ENCODE measurements at places on chromosomes 6 and 20.

DNA sequence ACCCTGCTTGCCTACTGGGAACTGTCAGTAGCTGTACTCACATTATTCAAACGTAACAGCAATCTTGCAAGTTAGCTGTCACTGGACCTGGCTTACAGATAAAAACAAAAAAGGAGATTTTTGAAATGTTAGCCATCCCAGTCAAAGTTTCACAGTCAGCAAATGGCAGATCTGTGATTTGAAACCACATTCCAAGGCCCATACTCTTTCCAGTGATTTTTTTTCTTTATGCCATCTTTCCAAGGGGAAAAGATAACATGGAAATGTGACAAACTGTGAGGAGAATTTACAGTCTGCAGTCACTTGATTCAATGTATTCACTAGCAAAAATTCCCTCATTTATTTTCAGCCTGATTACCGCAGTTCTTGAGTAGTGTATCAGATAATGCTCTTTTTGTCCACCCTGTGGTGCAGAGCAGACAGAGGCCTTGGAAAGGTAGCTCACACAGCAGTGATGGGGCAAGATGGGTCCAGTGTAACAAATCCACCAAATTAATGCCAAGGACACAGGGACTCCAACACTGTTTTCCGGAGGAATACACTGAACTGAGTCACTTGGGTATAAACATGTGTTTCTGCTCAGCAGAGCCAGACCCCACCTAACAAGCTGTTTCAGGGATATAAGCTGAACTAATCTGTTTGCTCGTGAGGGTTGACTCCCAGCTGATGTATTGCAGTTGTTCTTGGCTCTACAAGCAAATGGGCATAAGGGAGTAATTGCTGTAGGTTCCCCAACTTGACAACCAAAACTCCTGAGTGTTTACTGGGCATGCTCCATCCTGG lies 49.9 kb upstream of the ADGRF1 start:
- no peak for DNase-seq

DNA sequence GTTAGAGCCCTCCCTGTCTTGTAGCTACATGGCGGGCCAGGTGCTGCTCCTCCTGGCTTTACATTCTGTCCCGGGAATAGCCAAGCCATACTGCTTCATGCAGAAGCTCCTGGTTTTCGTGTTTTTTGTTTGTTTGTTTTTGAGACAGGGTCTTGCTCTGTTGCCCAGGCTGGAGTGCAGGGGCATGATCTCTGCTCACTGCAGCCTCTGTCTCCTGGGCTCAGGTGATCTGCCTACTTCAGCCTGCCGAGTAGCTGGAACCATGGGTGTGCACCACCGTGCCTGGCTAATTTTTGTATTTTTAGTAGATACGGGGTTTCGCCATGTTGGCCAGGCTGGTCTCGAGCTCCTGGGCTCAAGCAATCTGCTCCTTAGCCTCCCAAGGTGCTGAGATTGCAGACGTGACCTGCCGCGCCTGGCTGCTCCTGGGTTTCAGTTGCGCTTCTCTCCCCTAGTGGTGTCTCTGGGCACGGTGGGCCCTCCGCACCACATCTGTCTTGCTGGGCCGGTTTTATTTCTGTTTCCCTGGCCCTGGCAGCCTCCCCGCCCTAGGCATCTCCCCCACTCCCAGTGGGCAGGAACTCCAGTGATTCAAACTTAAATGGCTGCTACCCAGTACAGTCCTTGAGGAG lies 12.9 kb downstream of the CDYL start:
- no peak for DNase-seq

GRCh38 chr20:37640600-37641561 lies 52.9 kb upstream of the CTNNBL1 start:
- DNase-seq = no peak

DNA sequence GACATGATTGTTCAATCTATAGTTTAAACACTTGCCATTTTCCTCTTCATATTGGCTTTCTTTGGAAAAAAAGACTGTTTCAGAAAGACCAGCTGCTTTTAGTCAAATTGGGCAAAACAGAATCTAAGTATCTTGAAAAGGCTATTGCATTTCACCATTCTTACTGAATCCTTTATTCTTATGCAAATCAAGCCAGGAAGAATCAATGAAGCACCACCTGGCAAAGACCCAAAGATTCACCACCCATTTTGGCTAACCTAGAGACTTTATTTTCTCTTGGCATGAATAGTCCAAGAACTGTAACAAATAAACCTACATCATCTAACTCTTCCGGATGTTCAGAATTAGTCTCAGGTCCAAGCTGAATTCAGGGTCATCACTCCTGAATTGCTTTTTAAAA lies 71.3 kb upstream of the EYA4 start:
- DNase-seq = no peak

DNA sequence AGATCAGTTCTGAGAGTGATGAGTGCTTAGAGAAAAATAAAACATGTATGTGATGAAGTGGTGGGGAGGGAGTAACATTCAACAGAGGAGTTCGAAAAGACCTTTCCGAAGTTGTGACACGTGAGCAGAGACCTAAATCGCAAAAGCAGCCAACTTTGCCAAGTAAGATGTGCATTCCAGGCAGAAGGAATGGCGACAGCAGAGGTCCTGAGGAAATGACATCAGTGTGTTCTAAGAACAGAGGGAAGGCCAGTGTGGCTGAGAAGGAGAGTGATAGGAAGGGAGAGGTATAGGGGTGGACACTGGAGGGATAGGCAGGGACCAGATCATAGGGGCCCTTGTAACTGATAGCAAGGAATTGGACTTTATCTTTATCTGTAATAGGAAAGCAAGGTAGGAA lies 51.3 kb downstream of the ADAT2 start:
- no peak for DNase-seq

- no peak for DNase-seq
Observed at GRCh38 chr6:42551217-42551616, 12.6 kb upstream of the UBR2 start.

GRCh38 chr6:88378639-88379038 lies 212.5 kb upstream of the CNR1 start:
- DNase-seq = no peak

GRCh38 chr20:50429412-50429811 lies 80.8 kb upstream of the PTPN1 start:
- no peak for DNase-seq

DNA sequence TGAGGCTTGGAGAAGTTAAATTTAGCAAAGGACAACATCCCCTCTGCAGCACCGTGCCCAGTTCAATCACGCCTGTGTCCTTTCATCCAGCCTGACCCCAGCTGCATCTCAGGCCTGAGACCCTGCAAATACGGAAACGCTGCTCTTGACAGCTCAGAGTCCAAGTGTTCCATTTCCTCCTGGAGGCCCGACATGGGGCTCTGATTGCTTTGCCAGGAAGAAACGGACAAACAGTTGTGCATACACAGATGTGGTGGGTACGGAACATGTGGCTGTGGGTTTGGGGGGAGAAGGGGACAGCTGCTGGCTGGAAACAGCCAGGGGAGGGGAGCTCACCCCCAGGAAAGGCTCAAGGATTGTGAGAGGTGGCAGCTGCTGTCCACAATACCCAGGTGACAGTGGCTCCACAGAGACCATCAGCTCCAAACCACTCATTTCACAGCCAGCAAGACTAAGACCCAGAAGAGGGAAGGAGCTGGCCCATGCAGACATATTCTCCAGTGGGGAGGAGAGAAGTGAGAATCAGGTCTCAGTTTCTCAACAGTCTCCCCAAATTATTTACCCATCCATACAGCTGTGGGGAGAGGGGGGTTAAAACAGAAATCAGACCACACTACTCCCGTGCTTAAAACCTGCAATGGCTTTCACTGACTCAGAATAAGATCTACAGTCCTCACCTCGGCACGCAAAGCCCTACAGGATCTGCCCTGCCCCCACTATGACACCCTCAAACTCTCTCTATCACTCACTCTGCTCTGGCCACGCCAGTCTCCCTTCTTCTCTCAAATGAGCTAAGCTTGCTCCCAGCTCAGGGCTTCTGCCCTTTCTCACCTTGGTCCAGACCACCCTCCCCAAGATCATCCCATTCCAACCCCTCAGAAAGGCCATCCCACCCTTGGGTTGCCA lies 89.1 kb downstream of the PREX1 start:
- no peak for DNase-seq

DNA sequence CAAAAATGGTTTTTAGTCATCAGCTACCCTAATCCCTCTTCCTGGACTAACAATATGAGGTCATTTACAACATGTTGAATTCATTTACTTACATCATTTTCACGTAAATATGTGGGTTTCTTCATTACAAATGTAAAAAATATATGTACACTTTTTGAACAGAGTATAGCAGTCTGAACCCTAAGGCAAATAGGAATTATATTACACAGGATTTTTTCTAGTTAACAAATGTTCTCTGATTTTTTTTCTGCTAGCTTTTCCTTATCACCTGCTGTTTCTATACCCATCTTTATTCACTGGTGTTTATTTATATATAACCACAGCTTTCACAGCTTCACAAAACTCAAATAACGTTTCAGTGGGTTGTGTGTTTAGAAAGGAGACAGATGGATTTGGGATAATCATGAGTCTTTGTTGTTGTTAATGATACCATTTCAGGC lies 21.0 kb upstream of the CD2AP start:
- DNase-seq = no peak

DNA sequence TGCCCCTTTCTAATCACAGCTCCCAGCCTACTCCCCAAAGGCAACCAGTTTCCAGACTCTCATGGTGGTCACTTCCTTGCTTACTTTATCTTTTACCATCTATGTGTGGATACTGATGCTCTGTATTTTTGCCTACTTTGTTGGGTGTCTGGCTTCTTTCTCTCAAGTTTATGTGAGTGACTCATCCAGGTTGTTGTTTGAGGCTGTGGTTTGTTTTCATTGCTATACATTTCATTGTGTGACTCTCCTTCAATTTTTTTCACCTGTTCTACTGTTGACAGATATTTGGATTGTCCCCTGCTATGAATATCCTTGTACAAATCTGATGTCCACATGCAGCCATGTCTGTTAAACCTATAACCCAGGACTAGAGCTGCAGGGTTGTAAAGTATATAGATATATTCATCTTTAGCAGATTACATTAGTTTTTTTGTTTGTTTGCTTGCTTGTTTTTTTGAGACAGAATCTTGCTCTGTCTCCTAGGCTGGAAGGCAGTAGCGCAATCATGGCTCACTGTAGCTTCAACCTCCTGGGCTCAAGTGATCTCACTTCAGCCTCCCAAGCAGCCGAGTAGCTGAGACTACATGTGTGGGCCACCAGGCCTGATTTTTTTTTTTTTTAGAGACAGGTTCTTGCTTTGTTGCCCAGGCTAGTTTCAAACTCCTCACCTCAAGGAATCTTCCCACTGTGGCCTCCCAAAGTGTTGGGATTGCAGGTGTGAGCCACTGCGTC lies 72.9 kb upstream of the EEF1E1 start:
- no peak for DNase-seq

- no peak for DNase-seq
Observed at GRCh38 chr6:53894091-53894490, 99.3 kb downstream of the LRRC1 start.

DNA sequence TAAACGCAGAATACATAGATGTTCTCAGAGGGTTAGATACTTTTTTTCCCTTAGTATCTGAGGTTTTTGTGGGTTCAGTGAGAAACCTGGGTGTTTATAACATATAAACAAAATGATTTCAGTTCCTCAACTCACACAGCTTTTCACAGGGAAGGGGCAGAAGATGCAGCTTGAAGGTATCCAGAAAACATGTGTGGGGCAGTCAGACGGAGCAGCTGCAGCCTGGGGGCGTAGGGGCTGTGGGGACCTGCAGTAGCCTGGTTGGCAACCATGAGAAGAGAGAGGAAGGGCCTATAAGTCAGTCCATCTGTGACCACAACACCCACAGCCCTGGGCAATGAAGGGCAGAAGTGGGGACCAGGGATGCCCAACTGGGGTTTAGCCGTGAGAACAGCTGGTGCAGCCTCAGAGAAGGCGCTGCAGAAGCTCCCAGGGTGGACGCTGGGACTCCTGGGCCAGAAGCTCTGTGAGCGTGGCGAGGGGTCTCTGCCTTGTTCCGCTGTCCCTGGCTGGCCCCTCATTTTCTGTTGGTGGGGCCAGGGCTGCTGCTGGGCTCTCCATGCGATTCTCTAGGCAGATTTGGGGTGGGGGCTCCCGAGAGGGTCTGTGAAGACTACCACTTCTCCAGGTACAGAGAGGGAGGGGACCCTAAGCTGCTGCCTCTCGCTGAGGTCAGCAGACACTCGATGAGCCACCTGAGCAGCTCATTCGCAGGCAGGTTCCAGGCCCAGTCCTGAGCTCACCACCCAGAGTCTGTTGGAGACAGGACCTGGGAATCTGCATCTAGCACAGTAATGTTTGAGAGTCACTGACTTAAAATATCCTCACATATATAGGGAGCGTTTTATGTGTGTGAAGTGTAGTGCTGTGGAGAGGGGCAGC lies 181.2 kb downstream of the ZDHHC14 start:
- DNase-seq = no peak

DNA sequence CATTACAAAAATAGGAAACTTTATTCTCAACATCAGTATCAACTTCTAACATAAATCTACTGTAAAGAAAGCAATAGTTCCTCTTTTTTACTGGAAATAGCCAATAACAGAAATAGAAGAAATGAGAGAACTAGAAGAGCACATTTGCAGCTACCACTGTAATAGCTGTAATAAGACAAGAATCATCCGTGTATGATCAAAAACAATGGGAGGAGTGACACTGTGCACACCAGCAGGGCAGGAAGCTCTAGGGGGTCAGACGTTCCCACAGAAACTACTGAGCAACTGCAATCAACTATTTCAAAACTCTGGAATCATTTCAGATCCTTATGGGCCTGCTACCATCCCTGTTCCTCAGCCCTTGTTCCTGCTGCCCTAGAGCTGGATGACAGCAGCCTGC lies 43.7 kb downstream of the NINL start:
- DNase-seq = no peak

DNA sequence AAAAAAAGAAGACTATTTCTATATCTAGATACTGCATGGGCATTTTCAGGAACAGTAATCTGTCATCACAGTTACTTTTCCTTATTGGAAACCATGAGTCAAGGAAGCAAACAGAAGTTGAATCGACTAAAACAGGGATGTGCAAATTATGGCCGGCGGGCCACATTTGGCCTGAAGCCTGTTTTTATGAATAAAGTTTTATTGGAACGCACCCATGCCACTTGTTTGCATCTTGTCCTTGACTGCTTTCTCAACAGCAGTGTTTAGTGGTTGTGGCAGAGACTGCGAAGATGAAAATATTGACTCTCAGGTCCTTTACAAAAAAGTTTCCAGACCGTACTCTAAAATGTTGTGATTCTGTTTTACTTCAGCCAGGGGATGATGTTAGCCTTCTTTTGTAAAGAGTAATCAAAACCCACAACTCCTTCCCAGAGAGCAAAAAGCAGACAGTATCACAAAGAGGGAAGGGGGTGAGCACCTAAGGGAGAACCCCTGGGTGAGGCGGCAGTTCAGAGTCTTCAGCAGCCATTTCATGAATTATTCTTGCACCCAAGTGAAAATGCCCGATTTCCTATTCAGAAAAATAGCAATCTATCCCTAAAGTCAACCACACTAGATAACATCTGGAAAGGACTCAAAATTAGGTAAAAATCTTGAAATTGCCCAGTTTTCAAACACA lies 190.4 kb downstream of the MYLK4 start:
- DNase-seq = no peak

DNA sequence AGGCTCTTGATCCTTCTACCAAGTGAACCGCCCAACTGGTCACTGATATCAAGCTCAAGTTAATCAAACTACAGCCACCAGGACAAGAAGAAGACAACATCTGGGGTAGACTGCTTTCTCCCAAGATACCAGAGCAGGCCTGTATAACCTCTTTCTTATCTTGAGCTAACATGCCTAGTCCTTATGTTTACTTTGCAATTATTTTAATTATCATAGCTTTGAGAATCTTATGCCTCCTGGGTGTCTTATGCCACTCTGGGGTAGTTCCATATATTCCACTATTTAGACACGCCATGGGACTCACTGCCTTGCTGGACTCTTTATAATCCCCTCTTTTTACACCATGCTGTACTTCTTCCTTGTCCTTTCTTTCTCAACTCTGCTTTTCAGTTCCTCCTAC lies 41.5 kb upstream of the ECI2 start:
- DNase-seq = no peak
